ENCODE measurements at places on chromosomes 12 and 14.

DNA sequence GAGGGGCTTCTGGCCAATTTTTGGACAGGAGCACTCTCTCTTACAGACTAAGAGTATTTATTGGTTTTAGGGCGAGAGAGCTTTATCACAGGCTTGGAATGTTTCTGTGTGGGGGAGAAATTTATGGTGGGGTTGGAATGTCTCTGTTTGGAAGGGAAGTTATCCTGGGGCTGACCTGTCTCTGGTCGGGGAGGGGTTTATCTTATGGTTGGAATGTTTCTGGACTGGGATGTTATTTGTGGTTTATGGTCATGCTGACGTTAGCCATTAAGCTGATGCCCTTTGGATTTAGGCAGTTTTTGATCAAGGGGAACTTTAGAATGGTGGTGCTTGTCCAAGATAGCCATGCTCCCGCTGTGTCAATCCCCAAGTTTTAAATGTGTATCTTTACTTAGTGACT, 614.8 kb downstream of the DIO2 start:
- DNase-seq: no peak

DNA sequence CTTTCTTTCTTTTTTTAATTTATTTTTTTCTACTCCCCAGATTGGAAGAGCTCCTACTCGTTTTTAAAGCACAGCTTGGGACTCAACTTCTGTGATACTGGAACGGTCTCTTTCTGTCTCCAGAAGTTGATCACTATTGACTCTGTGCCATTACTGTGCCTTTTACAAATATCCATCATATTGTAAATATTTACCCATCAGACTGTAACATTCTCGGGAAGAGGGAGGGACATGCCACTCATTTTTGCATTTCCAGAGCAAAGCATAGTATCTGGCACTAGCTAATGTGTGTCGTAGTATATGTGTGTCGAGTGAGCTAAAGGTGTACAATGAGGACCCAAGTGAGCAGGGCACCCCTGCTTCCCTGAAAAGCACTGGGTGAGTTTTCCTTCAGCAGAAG, 24.0 kb upstream of the GSG1 start:
- no peak for DNase-seq

GRCh38 chr12:78164154-78164553, 333.5 kb downstream of the NAV3 start:
- DNase-seq: no peak

DNA sequence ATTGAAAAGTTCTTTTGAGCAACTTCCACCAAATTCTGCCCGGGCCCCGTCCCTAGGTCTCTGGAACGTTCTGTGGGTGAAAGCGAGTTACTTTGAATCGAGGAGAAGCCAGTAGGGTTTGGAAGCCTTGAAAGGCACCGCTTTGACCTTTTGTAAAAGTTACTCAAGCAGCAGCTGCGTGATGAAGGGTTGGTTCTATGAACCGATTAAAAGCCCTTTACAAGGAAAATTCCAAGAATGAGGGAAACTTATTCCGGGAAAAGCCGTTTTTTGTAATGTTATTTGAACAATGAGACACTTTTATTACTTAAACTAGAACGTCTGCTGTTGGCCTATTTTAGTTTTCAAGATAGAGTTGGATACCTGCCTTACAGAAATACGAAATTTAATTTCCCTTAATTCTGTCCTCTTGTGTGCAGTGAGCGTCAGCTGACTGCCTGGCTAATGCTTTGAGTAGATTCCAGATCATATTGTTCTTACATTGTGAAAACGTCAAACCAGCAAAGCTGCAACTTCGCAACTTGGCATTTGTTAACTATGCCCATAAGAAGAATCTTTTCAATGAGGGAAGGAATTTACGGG, 906 bp downstream of the LARP4 start:
- no peak for DNase-seq

DNA sequence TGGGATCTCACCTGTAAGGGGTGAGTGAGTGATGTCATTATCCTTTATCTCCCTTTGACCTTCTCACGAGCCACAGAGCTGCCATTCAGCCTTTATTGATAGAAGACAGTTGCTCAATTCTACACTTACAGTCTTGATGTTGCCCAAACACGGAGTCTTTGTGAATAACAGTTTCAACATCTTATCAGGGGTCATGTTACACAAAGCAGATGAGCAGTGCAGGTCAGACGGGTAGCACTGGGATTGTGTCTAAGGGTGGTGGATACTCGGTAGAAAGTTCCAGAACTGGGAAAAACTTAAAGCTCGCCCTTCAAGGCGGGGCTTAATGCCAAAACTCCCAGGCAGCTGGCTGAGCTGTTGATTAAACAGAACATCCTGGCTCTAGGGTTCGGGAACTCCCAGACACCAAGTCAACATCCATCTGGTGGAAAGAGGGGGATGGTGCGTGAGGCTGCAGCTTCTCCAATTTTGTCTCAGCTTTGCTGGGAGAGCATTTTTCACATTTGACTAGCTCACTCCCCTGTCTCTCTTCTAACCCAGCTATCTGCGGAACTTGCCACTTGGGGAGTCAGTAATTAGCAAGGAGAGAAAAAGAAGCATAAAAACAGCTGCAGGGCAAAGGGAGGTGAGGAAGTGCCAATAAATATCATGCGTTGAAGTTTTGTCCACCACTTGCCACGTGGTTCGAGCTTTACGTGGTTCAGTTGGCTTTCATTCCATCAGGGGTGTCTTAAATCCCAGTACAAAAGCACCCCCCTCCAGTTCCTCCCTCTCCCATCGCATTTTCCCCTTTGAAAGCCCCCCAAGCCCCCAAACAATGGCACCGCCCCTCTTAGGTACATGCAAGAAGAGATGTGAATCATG, 31.0 kb downstream of the FOXN4 start:
- DNase-seq: no peak

DNA sequence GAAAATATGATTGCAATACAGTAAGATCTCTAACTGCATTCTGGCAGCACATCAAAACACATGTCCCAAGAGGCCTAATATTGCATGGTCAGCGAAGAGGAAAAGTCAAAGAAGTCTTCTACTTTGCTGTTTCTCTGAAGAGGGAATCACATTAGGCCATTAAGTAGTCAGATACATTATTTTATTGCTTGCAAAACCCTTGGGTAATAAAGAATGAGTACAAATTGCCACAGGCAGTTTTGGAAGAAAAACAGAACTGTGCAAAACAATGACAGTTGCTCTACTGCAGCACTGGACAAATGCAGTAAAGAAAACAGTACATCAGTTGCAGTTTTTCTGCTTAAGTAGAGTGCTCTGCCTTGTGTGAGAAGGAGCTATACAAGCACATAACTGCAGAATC, 211.9 kb downstream of the MED13L start:
- no peak for DNase-seq

- no peak for DNase-seq
Observed at GRCh38 chr12:19833775-19834501, 394.6 kb downstream of the AEBP2 start.

DNA sequence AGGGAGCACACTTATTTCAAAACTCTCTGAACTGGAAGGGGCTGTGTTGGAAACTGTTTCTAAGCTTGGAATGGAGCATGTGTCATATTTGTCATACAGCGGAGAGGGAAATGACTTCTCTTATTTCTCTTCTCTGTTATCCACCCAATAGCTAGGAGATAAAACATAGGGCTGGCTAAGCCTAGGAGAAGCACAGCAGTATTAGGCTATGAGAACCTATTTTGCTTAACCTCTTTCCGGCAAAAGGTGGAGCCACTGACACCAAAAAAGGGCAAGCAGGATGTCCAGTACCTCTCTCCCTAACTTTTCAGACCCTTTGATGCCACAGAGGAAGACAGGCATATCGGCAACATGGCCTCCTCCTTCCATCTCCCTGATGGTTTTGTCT, 148.3 kb downstream of the CRADD start:
- DNase-seq: no peak

- no peak for DNase-seq
Observed at GRCh38 chr12:112183141-112184021, 58.0 kb downstream of the TRAFD1 start.

DNA sequence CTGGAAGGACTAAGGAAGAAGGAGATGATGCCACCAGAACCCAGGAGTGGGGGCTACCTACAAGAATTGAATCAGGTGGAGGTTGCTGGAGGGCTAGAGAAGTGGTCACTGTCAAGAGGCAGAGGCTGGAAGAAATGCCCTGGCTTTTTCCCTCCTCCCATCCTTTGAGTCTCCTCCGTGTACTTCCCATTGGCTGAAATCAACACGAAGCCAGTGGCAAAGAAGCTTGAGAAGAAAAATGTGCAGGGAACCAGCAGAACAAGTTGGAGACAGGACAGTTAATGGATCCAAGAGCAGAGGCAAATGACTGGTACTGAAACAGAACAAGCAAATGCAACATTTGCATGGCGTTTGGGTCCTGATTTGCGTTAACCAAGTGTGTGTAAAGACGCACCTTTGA, 9.1 kb upstream of the FBLN5 start:
- peak; percentile 94 for DNase-seq

DNA sequence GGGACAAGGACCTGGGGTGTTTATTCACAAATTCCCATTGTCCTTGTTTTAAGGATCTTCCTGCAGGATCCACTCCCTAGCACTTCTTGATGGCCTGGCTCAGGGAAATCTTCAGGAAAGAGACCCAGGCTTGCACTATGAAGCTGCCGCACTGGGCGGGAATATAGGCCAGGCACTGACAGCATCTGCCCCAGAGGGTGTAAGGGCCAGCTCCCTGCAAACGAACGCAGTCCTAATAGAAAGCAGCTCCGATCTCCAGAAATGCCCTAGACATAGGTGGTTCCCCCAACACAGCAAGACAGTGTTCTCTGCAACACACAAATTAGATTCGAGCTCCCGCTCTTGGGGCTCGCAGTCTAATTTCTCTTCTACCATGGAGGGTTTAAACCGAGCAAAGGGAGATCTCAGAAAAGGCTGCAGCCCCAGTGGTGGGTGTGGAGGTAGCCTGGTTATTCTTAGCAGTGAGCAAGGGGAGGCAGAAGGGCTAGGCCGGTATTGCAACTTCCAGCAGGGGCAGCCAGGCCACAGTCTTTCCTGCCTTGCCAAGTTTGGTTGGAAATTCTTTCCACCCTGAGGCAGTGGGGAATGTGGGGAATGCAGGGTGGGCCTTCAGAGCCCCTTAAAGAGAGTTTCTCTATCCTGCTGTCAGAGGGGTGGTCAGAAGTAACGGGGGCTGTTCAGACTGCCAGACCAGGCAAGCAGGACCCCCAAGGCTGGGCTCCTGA, 16.1 kb upstream of the WSCD2 start:
- no peak for DNase-seq

DNA sequence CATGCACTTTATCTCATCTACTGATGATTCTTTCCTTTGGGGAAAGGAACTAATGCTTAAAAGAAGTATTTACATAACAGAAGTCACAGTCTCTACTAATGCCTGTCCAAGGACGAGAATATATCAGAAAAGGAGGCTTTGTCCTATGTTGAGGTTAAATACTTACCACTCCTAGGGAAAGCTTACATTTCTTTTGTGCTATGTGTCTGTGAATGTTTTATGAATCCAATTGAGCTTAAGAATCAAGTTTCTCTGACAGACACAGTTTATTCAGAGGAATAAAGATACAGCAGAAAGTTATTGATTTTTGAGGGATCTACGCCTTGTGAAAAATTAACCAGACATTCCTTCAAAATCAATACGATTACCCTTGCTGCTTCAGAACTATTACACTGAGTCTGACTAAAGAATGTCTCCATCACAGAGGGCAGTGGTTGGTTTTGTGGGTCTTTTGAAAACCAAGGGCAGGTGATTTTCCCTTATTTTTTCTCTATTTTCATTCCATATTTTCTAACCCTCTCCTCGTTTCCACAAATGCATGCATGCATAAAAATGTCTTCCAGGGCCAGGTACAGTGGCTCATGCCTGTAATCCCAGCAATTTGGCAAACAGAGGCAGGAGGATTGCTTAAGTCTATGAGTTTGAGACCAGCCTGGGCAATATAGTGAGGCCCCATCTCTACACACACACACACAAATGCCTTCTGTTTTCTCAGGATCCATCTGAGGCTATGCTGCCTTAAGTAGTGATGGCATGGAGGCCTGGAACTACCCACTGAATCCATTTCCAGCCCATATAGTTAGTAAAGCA, 1095.1 kb downstream of the GALC start:
- no peak for DNase-seq

DNA sequence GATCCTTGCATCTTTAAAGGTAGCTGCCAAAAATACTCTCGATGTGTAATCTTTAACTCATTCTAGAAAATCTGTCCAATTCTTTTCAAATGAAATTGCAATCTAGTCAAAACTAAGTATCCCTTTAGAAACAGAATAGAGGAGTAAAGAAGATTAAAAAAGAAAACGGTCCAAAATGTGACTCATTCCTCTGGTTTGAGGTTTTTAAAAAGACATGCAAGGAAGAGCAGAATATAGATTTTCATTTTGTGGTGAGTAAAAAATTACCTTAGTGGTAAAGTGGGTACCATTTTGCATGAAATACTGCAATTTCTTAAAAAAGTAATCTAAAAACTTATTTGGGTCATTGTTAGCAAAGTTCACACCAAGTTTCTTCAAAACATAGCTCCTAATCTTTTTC, 108.4 kb downstream of the BRMS1L start:
- DNase-seq: no peak

GRCh38 chr12:94762943-94763342, 112.6 kb upstream of the TMCC3 start:
- no peak for DNase-seq

DNA sequence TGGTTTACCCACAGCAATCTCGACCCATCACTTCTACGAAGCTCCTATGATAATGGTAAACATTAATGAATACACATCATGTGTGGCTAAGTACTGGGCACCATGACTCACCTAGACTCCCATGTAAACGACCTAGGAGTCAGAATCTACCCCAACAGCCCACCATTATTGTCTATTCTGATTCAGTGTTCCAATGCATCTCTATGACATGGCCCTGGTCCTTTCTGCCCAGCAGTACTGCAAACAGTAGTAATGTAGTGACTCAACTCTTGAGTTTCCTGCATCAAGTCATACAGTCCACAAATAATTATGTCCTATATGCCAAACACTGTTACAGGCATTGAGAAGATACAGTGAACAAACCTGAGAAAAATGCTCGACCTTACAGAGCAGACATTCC, 14.6 kb downstream of the GTF2A1 start:
- no peak for DNase-seq
